ENCODE measurements at places on chromosomes 4 and X.

DNA sequence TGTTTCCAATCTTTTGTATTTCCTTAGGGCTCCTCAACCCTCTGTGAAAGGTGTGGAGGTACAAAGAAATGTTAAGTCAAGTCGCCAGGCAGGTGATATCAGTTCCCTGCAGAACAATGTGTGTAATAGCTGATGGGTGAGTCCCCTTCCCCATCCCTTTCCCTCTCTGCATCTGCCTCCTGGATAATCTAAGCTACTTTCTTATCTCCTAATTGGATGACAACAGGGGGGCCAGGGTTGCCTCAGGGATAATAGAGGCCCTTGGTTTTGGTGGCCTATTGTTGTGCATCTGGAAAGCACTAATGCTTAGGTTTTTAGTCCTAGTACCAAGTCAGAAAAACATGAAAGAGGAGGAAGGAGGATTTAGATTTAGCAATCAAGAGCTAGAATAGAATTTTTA lies 29.1 kb downstream of the MAGED1 start:
- no peak for DNase-seq

DNA sequence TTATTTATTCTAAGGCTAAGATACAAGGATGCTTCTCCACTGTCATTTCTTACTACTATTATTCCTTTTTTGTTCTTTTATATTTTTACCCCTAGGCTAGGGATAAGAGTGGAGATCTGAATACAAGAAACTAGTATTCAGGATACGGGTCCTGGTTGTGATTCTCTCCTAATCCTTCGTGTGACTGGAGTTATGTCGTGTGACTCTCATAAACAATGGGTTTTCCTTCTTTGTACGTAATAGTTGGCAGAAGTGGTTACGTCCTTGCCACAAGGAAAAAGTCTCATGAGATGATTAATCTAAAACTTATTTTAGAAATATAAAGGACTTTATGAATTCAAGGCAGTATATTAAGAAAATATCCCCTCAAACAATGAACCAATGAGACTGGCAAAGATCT lies 497.2 kb upstream of the FAM241A start:
- no peak for DNase-seq

DNA sequence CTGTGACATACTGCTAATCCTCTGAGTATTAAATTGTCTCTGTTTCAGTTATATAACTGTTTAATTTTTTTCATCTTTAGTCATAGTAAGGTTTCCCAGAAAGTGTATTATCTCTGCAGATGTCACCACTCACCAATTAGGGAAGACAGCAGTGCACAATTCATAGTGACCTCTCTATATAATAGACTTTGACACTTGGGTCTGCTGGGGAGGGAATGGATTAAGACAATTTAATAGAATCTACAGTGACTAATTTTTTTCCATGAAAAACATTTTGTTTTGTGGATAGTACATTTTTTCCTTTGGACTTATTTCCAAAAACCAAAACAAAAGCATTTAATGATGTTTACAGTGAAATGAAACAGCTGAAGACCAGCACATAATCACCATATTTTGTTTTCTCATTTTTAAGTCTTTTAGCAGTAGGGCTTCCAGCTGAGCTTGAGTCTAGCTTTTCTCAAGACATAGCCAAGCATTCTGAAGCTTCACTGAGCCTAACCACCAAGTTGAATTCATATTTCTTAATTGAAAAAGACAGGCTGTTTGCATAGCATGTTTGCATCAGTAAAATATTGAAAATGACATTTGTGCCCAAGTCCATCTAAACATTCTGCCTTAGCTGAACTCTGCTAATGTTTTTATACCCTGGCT lies 69.5 kb downstream of the PCDH19 start:
- no peak for DNase-seq

DNA sequence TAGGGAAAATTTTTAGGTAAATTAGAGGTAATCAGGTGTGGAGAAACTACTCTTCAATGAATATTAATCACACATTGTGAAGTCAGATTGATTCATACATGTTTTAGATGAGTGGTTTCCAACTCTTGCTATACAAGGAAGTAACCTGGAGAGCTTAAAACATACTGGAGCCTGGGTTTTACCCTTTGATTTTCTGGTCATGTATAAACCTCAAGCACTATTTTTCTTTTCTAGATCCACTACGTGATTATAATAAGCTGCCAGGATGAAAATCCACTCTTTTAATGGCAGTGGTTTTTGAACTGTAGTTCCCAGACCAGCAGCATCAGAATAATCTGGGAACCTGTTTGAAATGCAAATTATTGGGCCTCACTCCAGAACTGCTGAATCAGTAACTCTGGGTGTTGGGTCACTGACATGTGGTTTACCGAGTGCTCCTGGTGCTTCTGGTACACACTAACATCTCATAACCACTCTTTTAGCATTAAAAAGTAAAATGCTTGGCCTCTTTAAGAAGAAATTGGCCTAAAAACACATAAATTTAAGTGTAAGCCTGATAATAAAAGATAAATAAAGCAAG lies 63.4 kb downstream of the DCAF12L1 start:
- no peak for DNase-seq

DNA sequence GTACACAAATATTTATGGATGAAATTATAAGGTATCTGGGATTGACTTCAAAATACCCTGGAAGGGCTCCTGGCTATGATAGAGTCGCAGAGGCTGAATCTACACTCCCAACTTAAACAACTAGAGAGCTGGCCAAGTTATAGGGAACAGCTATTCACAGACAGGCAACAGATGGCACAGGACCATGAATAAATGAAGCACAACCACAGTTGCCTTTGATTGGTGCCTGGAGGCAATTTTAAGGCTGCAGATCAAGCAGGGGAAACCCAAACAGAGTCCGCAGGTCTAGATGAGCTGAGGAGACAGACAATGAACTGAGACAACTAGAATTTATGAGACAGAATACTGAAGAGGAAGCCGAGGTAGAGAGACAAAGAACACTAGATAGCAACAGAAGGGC lies 155.9 kb downstream of the EVC2 start:
- no peak for DNase-seq

GRCh38 chr4:138977524-138977923 lies 38.1 kb upstream of the NOCT start:
- DNase-seq, result no peak

Measured in activated gamma-delta T cell treated with anti-CD3 and anti-CD28 coated beads, Interleukin-2, amount 50 U/mL, for 16 hours (primary cell).